Lower lobe of right lung (tissue), 2 donors: ENCODE measurements at places on chromosomes 3 and 15.

DNA sequence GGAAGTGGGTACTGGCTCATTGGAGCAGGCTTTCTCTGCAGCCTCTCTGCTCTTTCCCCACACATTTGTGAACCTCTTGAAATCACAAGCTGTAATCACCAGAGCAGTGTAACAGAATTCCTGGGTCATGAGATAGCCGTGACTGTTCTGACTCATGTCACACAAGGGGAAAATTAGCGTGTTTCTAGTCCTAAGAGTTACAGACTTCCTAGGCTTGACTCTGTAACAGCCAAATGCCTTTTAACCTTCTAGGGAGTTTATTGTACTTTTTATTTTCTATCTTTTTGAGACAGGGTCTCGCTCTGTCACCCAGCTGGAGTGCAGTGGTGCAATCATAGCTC lies 54.7 kb upstream of the TRAK1 start:
- peak overlapping the region; percentile 66 for H3K27ac ChIP-seq
- H3K27me3 ChIP-seq = no peaks in the 10 kb centered on the region
- H3K4me3 ChIP-seq = no peak overlapping the region
- H3K4me1 ChIP-seq = peaks cover 64% of the 10 kb centered on the region
- no peak for DNase-seq

- no peak for DNase-seq
- H3K4me3 ChIP-seq = no peak overlapping the region
- peaks cover 48% of the 10 kb centered on the region for H3K36me3 ChIP-seq
- no peaks in the 10 kb centered on the region for H3K27me3 ChIP-seq
- no peaks in the 10 kb centered on the region for H3K4me1 ChIP-seq
- no peak overlapping the region for H3K27ac ChIP-seq
Measured at GRCh38 chr15:58854593-58854992, 78.9 kb downstream of the SLTM start.

DNA sequence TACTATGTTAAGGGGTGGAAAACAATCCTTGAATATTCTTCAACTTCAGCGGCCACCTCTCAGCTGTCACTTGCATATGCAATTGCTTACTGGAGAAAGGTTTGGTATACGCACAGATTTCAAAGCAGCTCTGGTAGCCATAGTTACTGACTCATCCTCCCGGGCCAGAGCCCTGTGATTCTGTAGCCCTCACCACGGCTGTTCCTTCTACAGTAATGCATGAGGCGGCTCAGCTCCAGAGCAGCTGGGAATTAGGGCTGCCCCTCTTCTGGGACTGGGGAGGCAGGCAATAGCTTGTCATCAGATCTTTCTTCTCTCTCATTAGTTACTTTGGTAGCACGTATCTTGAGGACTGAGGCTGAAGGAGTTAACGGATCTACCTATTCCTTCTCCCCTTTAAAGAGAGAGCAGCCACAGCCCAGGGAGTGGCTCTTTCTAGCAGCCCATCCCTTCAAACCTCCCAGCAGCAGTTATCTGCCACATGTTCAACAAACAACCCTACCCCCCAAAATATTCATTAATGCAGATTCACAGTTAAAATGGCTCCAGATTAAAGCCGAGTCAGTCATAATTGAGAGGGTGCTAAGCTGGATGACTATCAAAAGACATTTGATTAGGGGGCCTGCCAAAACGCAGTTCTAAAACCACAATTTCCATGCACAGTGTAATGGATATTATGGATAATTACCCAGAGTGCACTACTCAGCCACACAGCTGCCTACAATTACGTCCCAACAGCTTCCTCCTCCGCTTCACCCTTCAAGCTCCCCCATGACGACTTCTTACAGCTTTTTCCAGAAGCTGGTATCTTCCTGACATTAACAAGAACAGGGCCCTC lies 54.7 kb downstream of the ETV5 start:
- no peaks in the 10 kb centered on the region for H3K27me3 ChIP-seq
- no peak for DNase-seq
- no peak overlapping the region for H3K27ac ChIP-seq
- no peak overlapping the region for H3K4me3 ChIP-seq
- peaks cover 67% of the 10 kb centered on the region for H3K36me3 ChIP-seq

- no peak overlapping the region for H3K27ac ChIP-seq
- no peaks in the 10 kb centered on the region for H3K27me3 ChIP-seq
- peaks cover 16% of the 10 kb centered on the region for H3K4me1 ChIP-seq
- H3K4me3 ChIP-seq = no peak overlapping the region
Measured at GRCh38 chr3:30282154-30282696, 324.2 kb upstream of the TGFBR2 start.

DNA sequence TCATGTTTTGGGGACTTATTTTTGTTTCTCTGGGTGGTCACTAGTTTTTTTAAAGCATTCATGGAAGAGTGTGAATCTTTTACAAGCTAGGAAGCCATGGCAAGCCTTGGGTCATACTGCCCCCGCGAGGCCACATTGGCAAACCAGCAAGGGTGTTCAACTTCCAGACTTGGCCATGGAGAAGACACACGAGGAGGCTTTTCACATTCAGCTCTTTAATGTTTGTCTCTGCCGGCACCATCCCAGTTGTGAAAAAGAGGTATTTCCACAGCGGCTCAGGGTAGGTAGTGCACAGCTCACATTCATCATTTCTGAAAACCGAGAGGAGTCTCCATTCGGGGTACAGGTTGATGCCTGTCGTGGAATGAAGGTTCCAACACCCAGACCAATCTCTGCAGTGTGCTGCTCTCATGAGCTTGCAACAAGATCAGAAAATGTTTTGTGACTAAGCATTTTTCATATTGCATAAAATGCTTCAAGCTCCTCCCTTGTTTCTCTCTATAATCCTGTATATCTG lies 7.7 kb downstream of the CCR5 start:
- peaks cover 47% of the 10 kb centered on the region for H3K4me1 ChIP-seq
- H3K27me3 ChIP-seq = no peaks in the 10 kb centered on the region
- no peaks in the 10 kb centered on the region for H3K36me3 ChIP-seq
- peak; percentile 77 for DNase-seq
- H3K4me3 ChIP-seq = no peak overlapping the region

DNA sequence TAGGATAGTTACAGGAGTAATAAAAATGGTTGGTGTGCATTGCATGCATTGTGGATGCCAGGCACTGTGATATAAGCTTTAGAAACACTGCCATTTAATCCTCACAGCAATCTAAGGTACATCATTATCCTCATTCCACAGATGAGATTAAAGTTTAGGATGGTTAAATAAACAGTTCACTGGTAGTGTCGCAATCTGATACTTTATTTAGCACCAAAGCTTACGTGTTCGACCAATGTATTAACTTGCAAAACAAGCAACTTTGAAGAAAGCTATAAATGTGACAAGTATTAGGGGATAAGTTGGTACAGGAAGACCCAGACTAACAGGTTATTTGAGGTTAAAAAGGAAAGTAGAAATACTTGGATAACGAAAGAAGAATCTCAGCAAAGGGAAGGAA lies 150.5 kb upstream of the ZNF385D start:
- no peaks in the 10 kb centered on the region for H3K27me3 ChIP-seq
- no peaks in the 10 kb centered on the region for H3K36me3 ChIP-seq
- no peak overlapping the region for H3K27ac ChIP-seq

DNA sequence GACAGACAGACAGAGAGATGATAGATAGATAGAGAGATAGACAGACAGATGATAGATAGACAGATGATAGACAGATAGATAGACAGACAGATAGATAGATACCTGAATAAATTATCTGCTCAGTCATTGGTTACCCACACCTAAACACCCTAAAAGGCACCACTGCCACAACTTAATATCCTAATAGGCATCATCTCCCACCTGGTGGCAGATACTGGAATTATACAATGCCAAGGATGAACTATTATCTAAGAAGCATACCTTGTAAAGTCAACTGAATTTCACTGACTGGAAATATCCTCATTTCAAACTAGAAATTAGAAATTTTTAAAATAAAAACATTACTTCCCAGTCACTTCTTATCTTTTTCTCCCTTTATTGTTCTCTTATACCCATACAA lies 19.4 kb upstream of the ATP8B4 start:
- H3K4me1 ChIP-seq = peaks cover 15% of the 10 kb centered on the region
- H3K27me3 ChIP-seq = no peaks in the 10 kb centered on the region
- H3K36me3 ChIP-seq = no peaks in the 10 kb centered on the region

- H3K36me3 ChIP-seq = no peaks in the 10 kb centered on the region
- H3K4me1 ChIP-seq = no peaks in the 10 kb centered on the region
- no peak overlapping the region for H3K27ac ChIP-seq
- H3K4me3 ChIP-seq = no peak overlapping the region
- no peaks in the 10 kb centered on the region for H3K27me3 ChIP-seq
Measured at GRCh38 chr15:93989440-93989998, 241.8 kb upstream of the MCTP2 start.

- H3K27ac ChIP-seq = no peak overlapping the region
- H3K36me3 ChIP-seq = peaks cover 47% of the 10 kb centered on the region
Measured at GRCh38 chr15:43440721-43441281, 52.2 kb downstream of the TP53BP1 start.

DNA sequence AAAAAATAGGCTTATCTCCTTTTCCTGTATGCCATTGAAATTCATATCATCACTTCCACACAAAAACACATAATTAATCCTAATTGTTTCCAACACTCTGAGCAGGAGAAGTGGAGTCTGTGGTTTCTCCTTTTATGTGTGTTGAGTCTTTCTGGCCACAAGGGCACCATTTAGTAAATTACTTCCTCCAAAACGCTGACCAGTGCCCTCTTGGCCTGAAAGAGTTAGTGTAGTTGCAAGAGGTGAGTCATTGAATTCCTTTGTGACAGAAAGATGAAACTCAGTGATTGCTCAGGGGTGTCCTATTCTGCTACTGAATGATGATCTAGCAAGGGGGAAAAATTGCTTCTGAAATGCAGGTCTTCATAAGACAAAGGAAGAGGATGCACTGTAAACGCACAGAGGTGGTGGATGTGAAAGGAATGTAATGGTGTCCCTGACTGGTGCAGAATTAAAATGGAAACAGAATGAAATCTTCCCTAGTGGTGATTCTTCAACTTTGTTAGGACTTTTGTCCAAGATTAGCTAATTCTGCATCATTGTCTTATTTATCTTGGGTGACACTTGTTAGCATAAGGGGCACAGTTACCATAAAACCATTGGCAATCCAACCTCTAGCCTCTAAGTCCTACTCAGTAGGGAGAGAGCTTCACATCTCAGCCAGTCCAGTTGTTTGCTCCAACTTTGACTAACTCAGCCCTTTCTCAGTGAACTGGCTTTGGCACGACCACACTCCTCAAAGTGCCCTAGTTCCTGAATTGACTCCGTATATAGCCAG lies 208.4 kb upstream of the NANOGP8 start:
- no peak overlapping the region for H3K4me3 ChIP-seq
- no peaks in the 10 kb centered on the region for H3K27me3 ChIP-seq
- H3K27ac ChIP-seq = no peak overlapping the region
- no peaks in the 10 kb centered on the region for H3K4me1 ChIP-seq
- no peak for DNase-seq

- no peaks in the 10 kb centered on the region for H3K36me3 ChIP-seq
- no peak overlapping the region for H3K27ac ChIP-seq
- no peak overlapping the region for H3K4me3 ChIP-seq
- no peak for DNase-seq
- no peaks in the 10 kb centered on the region for H3K4me1 ChIP-seq
Measured at GRCh38 chr3:154486949-154487348, 57.0 kb upstream of the GPR149 start.
